ENCODE measurements at places on chromosomes 16 and 17.

DNA sequence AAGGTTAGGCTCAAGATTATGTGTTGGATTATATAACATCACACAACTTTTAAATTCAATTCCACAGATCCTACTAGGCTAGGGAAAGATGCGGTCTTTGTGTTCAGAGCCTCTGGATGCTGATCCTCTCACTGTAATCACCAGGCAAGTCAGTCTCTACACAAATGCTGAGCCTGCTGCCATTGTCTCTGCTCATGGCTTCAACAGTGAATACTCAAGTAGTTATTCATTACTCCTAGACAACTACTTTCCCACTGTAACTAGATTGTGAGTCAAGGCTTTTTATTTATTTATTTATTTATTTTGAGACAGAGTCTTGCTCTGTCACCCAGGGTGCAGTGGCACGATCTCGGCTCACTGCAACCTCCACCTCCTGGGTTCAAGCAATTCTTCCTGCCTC is 15.8 kb upstream of the NDUFAB1 start:
- no peak for DNase-seq

DNA sequence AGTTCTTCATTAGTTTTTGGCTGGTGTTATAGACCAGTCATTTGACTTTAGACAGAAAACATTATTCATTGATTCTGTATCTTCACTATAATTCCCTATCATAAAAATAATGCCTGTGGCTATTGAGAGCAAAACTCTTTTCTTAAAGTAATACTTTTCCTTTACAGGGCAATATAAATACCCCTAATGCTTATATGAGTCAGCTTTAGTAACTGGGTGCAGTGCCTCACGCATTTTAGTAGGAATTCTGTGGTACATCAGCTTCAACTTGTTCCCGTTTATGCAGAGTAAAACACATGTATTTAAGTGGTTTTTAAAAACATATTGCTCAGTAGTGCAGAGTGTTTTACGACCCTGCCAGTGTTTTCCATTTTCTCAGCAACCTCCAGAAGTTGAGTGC is 68.1 kb downstream of the SEC14L1 start:
- DNase-seq = no peak

DNA sequence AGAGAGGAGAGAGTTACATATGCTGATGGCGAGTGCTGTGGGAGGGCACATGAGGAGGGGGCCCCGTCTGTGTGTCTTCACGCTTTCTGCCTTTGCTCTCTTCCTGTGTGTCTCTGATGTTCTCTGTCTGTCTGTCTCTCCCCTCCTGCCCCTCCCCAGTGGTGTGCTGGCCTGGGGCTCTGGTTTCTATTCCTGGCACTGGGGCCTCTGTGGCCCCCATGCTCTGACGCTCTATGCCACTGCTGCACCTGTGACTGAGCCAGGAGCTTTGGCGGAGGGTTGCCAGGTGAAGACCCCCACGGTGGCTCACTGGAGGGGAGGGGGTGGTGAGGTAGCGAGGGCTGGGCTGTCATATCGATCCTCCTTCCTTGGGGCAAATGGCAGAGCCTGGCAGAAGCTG is 24.6 kb upstream of the BRD7 start:
- no peak for DNase-seq

DNA sequence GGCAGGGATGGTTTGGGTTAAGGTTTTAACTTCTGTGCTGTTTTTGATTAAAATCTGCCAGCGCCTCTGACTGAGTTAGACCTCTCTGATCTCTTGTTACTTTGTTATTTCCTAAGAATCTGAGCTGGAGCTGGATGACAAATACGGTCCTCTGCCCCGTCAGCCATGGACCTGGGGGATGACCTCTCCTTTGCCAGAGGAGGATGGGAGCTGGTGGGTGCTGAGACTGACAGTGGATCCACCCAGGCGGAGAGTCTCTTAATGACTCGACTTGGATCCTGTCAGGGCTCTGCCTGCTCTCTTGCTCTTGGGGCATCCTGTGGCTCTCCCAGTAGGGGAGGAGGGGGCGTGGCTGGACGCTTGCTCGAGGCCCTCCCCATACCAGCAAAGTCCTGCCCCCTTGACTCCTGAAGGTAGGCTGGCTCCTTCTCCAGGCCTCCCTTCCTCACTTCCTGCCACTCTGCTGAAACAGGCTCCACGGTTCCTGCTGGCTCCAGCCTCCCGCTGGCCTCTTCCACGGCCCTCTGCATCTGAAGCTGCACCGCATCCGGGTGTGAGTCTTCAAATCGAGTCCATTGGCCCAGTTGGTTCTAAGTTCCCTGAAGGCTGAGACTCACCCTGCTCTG is 24.8 kb upstream of the MAP3K14 start:
- DNase-seq = peak; percentile 62

DNA sequence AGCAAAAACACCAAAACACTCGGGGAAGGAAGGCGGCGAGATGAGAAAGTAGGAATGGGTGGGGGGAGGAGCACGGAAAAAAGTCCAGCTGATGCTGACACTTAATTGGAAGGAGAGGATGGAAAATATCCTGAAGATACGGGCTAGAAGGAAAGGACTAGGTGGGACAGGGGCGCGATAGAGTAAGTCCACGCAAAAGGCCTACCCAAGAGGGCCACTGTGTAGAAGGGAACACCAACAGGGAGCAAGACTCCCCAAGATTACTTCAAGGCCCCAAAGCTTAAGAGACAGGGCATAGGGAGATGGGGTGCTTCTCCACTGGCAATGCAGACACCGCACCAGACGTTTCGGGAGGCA is 736 bp downstream of the APPBP2 start:
- no peak for DNase-seq

- no peak for DNase-seq
Measured at GRCh38 chr16:5490499-5490898, 392.9 kb upstream of the EEF2KMT start.

DNA sequence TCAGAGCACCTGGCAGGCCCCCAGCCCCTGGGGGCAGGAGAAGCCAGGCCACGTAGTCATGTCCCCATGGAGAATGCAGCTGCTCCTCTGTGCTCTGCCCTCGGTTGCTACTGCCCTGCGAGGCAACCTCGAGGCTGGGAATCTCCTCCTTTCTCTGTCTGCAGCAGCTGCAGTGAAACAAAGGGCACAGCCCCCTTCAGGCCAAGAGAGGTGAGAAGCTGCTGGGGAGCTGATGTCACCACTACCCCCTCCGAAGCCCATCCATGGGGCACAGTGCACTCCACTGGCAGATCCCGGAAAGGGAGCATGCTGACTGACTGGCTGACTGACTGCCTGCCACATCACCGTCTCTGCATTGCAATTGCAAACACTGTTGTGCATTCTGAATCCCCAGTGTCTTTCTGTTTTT is 103.7 kb downstream of the GRIN2A start:
- no peak for DNase-seq

DNA sequence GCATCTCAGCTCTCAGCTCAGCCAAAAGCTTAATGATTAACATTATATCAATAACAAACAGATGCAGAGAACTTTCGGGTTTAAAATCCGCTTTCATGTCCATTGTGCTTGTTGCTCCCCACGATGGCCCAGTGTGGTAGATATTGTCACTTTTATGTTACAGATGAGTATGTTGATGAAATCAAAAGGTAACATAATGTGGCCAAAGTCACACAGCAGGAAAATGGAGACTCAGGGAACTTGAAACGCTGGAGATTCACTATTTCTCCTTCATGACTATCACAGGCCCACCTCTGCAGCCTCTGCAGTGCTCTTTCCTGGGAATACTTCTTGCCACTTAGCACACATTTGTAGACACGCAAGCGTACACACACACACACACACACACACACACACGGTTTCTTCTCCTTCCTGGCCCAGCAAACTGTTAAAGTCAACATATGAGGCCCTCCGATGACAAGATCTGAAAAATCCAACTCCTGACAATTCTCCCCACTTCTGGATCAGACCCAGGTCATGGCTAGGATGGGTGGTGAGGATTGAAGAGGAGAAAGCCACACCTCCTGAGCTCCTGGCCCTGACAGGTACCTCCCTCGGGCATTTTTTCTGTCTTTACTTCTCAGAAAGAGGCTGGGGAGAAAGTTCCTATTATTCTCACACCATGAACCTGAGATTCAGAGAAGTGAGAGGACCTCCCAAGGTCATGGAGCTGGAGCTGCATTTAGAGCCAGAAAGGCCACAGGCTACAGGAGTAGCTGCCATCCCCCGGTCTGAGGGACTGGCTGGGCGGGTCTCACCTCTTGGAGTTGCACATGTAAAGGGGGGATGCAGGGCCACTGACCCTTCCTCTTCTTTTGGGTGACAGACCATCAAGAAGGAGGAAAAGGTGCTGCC is 9.7 kb downstream of the DRC7 start:
- DNase-seq = no peak

- peak; percentile 36 for DNase-seq
Measured at GRCh38 chr17:43927060-43927864, 15.0 kb downstream of the PPY start.

DNA sequence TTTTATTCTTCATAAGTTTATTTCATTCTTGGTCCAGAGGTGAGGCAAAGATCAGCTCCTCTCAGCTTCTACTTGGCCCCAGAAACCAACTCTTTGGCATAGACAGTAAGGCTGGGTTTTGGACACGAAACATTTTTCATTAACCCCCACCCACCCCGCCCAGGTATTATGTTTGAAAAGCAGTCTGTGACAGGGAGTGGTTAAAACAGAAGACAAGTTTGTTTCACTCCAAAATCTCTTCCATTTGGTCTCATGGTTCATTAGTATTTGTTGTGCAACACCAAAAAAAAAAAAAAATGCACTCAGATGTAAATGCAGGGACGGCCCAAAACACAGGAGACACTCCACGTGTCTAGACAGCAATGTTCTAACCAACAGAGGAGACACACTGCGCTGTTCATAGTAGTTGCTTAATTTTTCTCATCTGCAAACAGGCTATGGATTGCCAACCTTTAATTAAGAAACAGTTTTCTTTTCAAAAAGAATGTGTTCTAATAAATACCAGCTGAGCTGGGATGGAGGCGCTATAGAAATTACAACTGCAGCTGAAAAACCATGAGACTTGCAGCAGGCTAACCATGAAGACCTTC is 39.8 kb upstream of the MMP2 start:
- no peak for DNase-seq

- DNase-seq = no peak
Measured at GRCh38 chr16:85428168-85428898, 184.8 kb upstream of the GSE1 start.

GRCh38 chr17:69111794-69112193 is 29.9 kb downstream of the ABCA6 start:
- no peak for DNase-seq

- no peak for DNase-seq
Measured at GRCh38 chr17:4469552-4469951, 29.1 kb upstream of the SPNS2 start.

DNA sequence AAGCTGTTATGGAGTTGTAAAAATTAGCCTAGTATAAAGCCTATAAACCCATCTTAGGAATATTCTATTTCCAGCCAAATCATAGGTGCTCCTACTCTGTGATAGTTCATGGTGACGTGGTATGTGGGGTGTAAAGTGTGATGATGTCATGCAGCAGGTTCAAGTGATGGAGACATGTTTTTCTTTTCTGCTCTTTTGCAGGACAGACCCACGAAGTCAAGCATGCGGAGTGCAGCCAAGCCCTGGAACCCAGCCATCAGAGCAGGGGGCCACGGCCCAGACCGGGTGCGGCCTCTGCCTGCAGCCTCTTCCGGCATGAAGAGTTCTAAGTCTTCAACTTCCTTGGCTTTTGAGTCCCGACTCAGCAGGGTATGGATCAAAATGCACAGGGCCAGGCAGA is 87.3 kb downstream of the SPECC1 start:
- DNase-seq = no peak

DNA sequence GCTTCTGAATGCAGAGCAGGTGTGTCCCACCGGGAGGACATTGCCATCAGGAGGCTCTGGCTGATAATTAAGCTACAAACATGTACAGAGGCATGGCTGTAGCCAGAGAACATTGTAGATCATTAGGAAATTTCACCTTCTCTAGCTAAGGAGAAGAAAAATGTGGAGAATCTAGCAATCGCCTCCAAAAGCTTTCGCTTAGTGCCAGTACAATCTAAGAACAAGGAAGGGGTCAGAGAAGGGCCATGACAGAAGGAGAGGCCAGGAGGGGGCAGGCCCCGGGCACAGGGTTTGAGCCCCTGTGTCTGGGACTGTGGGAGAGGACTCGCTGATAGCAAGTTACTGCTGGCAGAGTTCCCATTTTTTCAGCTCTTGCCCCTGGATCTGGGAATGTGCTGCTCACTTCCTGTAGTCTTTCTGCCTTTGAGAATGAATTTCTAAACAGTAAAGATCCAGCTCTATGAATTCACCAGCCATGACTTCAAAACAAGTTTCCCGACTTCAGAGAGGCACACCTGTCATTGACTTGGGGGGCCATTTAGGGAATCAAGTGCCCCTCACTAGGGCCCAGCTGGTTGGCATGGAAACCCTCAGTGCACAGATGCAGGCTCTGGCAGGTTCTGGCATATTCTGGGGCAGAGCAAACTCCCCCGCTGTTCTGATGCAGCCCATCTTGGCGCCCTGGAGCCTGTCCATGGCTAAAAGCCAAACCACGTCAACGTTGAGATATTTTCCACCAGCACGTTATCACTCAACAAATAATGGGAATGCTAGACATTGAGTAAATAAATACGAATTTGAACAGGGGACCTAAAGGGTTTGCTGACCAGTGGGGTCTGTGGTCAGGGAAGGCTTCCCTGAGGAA is 59.5 kb upstream of the CACNG4 start:
- no peak for DNase-seq

- no peak for DNase-seq
Measured at GRCh38 chr17:66562119-66562518, 259.7 kb downstream of the PRKCA start.

DNA sequence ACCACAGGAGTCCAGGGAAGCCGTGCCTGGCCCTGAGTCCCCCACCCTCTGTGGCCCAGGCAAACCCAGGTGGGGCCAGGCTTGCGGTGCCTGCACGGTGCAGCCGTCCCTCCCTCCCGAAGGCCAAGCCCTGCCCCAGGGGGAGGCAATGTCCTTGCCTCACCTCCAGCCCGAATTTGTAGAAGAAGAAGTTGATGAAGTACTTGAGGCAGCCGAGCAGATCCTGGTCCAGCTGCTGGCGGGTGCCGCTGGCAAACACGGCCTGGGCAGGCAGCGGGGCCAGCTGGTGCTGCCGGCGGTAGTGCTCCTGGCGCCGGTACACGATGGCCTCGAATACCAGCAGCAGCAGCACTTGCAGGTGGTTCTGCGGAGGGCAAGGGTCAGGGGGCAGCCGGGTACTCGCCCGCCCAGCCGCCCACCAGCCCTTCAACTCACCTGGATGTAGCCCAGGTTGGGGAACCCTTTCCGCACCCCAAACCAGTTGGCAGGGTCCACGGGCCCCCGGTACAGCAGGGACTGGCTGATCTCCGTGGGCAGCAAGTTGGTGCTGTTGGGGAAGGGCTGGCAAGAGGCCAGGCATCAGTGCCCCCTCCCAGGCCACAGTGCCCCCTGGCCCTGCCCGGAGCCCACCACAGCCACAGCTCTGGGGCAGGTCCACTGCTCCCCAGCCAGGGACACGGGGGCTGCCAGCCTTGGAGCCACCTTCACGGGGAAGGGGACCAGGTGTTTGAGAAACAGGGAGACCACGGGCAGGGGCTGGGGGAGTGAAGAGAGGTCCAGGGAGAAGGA is 26.1 kb downstream of the CTU2 start:
- no peak for DNase-seq
